ENCODE measurements at places on chromosomes 11 and 22.

GRCh38 chr22:49214976-49215375, 612.7 kb downstream of the BRD1 start:
- DNase-seq: no peak

DNA sequence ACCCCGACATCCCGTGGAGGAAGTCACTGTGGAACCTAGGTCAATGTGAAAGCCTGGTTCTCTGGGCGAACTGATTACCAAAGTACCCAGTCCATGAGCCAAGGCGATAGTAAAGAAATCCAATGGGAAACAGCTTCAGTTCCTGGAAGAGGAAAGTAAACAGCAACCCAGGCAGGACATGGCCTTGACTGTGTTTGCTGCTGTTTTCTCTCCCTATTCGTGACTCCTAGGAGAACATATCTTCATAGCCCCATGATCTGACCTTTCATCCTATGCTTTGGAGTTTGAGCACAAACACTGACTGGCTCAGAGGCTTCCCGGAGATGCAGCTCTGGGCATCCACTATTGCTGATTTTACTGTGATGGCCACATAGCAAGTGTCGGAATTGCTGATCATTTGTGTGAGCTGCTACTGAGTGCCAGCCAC, 45.1 kb downstream of the LRFN4 start:
- DNase-seq: no peak

GRCh38 chr11:119047205-119047604, 9.8 kb downstream of the HYOU1 start:
- no peak for DNase-seq

- DNase-seq: no peak
Observed at GRCh38 chr11:134248910-134249480, 4.2 kb downstream of the THYN1 start.

DNA sequence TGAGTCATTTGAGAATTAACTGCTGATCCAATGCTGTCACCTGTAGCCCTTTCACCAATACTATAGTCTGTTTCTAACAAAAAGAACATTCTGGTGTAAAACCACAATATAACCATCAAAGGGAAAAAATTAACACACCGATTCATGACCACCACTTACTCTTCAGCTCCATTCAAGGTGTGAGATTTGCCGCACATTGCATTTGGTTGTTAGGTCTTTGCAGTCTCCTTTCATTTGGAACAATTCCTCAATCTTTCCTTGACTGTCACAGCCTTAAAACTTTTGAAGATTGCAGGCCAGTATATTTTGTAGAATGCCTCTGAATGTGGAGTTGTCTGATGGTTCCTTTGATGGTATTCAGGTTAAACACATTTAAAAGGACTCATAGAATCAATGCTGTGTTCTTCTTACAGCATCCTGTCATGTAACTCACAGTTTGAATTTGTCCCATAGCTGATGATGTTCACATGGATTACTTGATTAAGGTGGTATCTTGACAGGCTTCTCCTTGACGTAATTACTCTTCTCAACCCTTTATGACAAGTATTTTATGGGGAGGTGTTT, 63.6 kb downstream of the TNRC6B start:
- no peak for DNase-seq

DNA sequence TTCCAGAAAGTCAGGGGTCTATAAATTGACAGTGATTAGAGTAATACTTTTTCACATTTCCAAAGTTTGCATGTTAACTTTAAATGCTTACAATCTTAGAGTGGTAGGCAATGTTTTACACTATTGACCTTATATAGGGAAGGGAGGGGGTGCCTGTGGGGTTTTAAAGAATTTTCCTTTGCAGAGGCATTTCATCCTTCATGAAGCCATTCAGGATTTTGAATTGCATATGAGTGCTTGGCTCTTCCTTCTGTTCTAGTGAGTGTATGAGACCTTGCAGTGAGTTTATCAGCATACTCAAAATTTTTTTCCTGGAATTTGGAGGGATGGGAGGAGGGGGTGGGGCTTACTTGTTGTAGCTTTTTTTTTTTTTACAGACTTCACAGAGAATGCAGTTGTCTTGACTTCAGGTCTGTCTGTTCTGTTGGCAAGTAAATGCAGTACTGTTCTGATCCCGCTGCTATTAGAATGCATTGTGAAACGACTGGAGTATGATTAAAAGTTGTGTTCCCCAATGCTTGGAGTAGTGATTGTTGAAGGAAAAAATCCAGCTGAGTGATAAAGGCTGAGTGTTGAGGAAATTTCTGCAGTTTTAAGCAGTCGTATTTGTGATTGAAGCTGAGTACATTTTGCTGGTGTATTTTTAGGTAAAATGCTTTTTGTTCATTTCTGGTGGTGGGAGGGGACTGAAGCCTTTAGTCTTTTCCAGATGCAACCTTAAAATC, 5.3 kb downstream of the MALAT1 start:
- DNase-seq: peak; percentile 45

DNA sequence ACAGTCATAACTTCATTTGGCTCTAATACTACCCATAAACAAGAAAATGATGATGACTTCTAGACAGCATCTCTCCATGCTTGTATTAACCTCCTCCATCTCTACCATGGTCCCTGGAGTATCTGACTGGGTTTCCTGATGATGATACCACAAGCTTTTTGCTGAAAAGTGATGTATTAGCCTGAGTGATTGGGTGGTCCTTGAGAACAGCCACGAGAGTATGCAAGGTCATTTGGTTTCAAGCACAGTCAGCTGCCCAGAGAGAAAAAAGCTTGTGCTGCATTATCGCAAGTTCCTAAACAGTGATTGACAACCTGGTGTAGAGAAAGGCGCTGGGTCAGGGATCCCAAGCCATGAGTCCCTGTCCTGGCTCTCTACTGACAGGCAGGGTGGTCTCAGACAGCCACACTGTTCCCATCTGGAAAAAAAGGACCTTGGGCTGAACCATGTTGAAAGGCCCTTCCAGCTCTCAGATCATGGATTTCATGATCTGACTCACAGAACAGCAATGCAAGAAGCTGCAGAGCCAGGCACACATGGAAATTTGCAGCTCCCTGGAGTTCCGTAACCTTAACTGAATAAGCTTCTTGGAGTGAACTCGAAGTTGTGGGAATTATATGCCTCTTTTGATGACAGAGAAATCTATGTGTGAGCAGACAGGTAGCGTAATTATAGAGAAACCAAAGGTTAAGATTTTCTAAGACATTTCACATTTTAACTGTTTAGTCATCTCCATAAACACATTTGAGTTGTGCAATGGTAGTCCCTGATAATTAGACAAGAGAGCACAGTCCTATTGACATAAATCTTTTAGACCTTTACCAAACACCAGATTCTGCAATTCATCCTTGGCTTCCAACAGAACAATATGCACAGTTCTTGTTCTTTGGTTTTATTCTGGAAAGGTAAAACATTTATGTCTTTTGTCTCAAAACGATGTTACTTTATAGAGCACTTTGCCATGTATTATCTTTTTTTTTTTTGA, 54.1 kb upstream of the UBASH3B start:
- no peak for DNase-seq

DNA sequence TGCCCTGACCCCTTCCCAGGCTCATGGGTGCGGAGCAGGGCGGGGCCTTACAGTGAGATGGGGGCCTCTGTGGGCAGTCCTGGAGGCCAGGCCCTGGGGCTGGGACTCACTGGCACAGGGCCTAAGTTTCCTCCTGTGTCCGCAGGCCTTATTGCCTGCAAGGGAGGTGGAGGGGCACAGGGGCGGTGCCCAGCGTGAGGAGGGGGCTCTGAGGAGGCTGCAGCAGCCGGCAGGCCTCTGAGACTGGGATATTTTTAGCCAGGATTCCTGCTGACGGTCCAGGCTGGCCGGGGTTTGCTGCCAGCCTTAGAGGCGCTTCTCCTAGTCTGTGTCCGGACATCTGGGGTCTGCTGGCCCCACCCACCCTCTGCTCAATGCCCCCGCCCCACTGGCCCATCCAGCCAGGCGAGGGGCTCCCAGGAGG, 5.7 kb upstream of the RTN4R start:
- no peak for DNase-seq

GRCh38 chr22:22178992-22179391, 65.6 kb upstream of the VPREB1 start:
- no peak for DNase-seq

- DNase-seq: no peak
Observed at GRCh38 chr11:66081505-66081904, 11.4 kb downstream of the PACS1 start.

GRCh38 chr22:37690901-37691504, 4.9 kb downstream of the NOL12 start:
- no peak for DNase-seq

DNA sequence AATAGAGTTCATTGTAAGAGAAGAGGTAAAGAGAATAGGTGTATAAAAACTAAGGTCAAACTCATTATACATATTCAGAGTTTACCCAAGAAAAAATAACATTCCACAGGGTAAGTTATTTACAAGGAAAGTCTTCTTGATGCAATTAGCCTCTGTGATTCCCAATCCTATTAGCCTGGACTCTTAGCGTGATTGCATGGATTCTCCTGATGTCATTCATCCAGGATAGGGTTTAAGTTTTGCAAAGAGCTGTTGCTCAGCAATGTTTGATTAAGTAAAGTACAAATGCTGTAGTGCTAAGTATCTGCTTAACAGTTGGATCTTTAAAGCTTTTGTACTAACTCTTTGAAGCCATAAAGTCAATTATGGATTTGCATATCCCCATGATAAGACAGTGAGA, 767.8 kb upstream of the LUZP2 start:
- DNase-seq: no peak

GRCh38 chr11:35404388-35404775, 15.0 kb downstream of the SLC1A2 start:
- DNase-seq: peak; percentile 20

- no peak for DNase-seq
Observed at GRCh38 chr11:56396047-56396446, 16.4 kb upstream of the OR5AL1 start.

DNA sequence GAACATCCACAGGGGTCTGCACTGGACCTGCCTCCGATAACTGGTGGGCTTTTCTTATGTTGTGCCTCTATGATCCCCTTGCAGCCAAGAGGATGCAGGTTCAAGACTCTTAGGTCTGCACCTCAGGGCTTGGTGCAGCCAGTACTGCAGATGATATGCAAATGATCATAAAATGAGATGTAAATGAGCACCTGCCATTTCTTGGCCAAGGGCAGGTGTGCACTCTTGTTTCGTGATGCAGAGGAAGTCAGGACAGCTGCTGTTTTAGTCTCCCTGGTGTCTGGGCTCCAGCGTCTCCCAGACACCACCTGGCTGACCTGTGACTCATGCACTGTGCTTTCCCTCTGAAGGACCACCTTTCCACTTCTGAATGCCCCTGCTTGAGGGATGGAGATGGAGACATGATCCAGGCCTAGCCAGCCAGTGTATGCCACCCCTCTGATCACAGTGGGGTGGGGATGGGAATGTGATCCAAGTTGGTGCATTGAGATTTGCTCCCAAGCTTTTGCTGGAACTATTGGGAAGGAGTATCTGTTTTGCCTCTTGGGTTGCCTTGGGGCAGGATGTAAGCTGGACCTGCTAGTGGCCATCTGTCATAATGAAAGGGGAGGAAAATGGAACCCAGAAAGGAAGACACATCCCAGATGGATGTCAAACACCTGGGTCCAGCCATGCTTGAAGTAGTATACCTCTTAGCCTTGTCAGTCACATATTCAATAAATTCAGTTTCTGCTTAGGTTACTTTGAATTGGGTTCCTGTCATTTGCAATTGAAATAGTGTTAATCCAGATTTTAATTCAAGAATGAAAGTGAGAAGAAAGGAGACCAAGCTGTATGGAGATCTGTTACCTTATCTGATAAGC, 3.3 kb upstream of the KCNJ11 start:
- DNase-seq: peak; percentile 22

DNA sequence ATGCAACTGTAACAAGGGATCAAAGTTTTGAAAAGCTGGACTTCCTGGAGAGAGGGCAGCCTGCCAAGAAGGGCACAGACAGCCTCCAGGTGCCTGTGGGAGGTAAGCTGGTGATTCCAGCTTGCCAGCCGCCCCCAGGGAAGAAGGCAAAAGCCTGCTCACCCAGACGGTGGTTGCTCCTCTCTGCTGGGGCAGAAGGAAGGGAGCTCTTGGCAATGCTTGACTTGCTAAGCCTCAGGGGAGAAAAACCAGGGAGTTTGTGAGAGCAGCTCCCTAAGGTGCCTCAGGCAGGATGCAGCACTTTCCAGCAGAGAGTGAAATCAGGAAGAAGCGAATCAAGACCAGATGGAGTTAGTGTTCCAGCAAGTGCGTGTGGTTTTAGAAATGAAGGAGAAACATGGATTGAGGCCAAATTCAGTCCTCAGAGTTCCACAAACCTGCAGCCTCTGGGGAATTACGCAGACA, 553.6 kb downstream of the BUD13 start:
- no peak for DNase-seq

- DNase-seq: no peak
Observed at GRCh38 chr22:32815943-32816342, 14.4 kb downstream of the TIMP3 start.

DNA sequence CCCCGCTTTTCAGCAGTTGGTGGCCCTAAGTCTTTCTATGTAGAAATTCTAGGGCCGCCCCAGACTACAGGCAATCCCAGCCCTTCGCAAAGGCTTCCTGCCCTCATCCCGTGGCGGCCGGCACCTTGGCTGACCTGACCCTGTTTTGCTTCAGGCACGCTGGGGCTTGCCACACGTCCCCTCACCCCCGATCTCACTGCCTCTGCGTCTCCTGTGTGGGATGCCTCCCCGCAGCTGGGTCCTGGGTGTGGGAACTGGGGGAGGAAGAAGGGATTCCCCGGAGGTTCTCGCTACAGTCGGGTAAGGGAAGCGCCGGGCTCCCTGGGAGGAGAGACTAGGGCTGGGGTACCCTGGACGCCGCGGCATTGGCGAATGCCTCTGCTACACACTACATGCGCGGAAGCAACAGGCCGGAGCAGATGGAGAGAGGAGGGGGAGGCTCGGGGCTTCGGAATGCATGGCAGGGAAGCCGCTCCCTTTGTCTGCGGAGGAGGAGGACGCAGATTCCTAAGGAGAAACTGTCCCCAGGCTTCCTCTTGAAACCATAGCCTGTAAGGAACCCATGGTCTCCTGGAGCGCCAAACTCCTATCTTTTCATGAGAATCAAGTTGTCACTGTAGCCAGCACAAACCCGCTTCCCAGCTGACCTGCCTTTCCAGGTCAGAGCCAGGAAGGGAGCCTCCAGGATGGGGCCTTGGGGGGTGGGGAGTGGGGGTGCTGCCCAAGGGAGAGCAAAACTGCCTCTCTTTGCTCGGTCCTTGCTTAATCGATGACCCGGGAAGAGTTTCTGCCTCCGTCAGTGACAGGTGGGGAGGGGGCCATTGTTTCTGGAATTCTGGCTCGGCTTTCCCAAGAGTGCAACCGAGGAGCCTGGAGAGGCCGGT, 1.4 kb downstream of the DTX4 start:
- no peak for DNase-seq

DNA sequence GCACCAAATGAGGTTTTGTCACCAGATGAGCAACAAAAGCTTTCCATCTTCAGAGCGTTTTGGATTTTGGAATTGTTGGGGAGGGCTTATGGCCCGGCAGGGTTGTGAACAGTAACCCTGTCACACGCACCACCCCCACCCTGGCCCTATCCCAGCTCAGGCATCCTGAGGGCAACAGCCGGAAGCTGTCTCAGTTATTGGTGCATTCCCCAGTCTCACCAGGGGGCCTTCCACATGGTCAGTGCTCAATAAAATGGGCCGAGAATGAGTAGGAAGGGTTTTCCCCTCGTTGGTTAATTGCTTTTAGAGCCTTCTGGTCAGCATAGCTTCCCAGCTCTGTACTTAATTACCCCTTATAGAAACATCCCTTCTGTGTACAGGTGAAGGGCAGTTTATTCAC, 46.0 kb downstream of the LRP5 start:
- DNase-seq: no peak
